ENCODE measurements at places on chromosomes 11 and 22.

DNA sequence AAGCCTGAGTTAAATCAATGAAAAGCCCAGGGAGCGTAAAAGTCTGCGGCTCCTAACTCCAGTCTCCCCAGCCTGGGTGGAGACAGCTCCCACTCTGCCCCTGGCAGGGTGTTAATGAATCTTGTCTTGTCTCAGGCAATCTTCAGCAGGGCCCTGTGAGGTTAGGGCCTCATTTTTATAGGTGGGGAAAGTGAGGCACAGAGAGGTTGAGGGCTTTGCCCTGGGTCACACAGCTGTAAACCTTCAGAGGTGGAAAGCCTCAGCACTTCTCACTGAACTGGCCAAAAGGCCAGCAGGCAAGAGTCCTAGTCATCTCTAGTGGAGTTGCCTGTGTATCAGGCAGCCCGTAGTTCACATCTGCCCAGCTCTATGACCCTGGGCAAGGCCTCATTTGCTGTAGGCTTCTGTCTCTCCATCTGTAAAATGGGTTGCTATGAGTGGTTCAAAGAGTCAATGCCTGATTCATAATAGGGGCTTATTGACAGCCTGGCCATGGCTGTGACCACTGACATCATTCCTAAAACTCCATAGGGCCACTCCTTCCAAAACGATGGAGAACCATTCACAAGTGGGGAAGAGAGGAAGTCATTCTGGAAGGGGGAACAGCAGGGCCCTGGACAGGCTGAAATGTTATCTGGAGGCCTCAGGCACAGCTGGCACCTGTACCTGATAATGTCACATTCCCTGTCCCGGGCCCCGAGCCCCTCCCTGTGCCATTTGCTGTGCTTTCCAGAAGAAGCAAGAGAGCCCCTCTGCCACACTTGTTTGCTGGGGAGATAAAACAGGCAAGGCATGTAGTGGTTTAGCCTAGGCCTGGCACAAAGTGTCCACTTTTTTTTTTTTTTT is 6.0 kb downstream of the CBX7 start:
- no peak for DNase-seq

DNA sequence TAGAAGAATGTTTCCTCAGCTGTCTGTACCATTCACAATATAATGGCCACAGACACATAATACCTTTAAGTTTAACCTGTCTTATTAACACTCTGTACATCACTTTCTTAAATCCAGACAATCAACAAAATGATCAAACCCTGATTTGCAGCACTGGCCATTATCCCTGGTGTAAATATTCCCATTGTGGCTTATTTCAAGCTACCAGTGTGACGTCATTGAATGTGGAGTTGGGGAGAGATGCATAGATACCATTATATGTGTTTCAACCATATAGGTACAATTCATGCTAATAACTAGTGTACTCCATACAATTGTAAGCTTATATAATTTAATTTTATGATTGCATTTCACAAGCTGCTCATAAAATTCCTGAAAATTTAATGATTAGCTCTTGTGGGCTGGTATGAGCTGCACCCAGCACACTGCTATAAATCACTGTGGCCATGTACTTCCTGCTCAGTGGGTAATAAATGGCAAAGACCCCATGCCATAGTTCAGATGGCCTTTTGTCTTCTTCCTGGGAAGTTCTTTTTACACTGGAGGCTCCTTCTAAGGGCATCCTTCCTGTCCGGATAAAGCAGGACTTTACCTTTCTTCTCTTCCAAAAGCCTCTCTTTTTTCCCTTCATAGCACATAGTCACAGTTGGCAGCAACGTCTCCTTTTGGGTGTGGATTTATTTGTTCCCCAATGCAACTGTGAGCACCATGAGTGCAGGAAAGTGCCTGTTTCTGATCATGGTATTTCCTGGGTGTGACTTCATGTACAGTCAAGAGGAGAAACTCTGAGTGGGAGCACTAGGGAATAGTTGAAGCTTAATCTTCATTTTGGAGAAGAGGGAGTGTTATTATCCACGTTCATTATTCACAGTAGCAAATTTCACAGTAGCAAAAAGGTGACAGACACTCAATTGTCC is 87.8 kb downstream of the MIAT start:
- DNase-seq, result no peak

DNA sequence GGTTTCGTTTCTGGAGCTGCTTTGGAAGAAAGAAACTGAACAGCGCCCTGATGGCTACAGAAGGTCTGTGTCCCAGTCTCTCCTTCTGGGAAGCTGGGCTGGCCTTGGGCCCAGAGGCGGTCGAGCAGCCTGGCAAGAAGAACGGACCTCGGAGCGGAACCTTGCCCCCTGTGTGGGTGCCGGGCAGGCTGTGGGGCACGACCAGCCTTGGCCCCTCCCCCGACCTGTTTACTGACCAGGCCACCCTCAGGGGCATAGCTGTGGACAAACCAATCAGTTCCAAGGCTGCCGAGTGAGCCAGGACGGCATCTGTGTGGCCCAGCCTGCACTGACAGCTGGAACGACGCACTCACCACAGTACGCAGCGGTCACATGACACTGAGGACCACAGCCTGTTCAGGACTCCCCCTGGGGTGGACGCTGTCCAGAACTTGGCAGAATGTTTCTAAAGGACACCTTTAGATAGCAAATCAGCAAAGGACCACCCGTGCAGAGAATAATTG is 7.2 kb downstream of the PIM3 start:
- no peak for DNase-seq

GRCh38 chr22:23756891-23757290 is 2.7 kb upstream of the VPREB3 start:
- no peak for DNase-seq

DNA sequence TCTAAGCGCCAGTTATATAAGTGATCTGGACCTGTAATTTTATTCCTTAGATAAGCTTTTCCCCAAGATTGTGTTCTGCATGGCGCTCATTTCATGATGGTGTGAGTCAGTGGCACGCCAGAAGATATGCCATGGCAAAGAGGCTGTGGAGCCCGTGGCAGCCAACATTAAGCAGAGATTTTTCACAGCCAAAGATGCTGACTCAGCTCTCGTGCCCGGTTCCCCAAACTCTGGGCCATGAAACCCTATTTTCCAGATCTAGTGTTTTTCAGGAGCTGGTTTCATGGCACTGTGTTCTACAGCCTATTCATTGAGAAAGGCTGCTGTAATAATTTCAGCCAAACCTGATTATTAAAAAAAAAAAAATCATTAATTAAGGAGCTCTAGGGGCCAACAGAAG is 15.4 kb upstream of the LINC01488 start:
- no peak for DNase-seq

DNA sequence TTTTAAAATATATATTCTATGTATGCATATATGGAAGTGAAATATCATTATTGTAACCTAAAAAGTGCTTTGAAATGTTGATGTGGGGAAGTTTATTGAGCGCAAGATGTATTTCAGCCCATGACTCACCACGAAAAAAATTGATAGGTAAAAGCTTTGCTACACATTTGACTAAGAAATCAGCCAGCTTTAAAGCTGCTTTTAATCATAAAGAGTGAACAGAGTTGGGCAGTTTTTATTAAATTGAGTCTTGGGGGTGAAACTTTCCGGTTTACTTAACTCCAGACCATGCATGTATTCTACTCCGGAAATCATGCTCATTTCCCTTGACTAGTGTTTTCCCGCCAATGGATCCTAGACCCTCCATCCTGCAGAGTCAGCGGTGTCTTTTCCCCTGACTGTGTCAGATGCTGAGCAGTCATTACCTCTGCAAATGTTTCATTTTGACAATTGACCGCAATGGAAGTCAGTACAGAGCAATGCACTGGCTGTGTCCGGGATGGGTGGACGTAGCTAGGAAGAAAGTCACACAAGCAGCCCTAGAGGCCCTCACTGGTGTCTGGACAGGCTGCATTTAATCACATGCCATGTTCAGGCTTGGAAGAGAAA is 47.2 kb upstream of the MPEG1 start:
- DNase-seq, result no peak

GRCh38 chr11:4865855-4866254 is 15.8 kb upstream of the OR51T1 start:
- DNase-seq, result no peak

- DNase-seq, result no peak
Observed at GRCh38 chr22:19064354-19065054, 57.7 kb downstream of the DGCR2 start.

GRCh38 chr11:720642-721246 is 14.7 kb downstream of the EPS8L2 start:
- no peak for DNase-seq

DNA sequence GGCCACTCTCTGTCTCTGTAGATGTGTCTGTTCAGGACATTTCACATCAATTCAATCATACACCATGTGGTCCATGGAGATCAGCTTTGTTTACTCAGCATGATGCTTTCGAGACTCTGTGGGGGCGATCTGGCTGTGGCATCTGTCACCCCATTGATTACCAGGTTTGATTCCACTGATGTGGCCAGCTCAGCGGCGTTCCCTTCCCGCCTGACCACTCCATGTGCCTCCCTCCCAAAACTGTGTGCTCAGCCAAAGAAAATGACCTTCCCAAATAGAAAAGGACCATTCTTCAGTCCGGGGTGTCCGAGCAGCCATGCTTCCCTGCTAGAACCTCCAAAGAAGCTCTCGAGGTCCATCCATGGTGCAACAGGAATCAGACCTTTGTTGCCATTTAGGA is 89.1 kb downstream of the BRD1 start:
- DNase-seq, result no peak
